Progenitor cell of endocrine pancreas (in vitro differentiated cells): ENCODE measurements at places on chromosomes 2 and 18.

DNA sequence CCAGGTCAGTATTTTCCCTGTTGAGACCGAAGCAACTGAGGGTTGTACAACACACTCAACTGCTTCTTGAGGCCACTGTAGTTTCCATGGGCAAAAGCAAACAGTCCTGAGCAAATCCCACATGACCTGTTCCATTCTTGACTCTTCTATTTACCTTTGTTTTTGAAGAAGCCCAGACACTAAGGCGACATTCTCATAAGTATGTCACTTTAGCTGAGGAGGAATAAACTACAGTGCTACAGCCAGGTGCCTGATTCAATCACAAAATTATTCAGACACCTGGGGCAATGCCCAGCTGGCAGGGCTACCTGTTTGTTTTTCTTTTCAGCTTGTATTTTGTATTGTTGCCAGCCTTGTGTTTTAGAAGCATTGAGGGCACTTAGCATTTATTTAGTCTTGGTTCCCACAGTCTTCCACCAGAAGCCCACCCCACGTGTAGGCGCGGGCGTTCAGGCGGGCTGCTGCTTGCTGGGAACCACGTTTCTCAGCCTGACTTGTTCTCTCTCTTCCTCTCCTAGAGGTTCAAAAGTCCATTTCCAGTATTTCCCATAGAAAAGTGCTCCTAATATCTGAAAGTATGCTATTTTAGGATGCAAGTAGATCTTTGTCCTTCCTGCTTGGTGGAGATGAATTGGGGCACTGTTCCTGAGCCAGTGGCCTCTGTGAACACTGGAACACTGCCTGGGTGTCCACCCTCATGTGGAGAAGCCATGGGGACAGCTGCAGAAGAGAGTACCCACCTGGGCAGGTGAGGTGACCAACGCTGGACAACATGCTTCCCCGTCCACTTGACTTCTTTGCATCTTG, 99.0 kb upstream of the COPS8 start:
- DNase-seq: no peak

GRCh38 chr18:10518595-10519255, 7.1 kb upstream of the NAPG start:
- no peak for DNase-seq

DNA sequence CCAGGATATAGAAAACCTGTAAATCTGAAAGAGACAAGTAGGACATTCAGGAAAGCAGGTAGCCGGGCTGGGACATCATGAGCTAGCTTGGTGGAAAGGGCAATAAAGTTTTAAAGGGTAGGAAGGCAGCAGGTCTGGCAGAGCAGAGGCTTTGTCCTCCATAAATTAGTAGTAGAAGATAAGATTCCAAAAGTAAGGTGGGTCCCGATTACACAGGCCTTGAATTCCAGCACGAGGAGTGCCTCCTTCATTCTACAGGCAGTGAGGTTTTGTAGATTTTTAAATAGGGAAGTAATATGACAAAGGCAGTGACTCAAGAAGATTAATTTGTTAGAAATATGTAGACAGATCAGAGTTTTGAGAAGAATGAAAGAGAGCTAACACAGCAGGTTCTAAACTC, 160.7 kb downstream of the DTNB start:
- no peak for DNase-seq

DNA sequence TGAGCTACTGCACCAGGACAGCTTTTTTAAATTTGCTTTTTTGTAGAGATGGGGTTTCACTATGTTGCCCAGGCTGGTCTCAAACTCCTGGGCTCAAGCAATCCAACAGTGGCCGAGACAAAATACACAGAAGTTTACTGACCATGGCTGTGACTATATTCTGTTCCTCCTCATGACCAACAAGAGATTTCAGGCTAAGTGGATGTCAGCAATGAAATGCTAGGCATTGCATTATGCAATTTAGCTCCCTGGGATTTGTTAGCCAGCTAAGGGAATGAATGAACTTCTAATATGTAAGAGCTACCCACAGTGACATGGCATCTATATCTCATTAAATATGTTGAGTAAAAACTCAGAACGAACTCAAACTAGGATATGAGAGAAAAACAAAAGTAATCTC, 81.9 kb upstream of the MBOAT2 start:
- DNase-seq: no peak

DNA sequence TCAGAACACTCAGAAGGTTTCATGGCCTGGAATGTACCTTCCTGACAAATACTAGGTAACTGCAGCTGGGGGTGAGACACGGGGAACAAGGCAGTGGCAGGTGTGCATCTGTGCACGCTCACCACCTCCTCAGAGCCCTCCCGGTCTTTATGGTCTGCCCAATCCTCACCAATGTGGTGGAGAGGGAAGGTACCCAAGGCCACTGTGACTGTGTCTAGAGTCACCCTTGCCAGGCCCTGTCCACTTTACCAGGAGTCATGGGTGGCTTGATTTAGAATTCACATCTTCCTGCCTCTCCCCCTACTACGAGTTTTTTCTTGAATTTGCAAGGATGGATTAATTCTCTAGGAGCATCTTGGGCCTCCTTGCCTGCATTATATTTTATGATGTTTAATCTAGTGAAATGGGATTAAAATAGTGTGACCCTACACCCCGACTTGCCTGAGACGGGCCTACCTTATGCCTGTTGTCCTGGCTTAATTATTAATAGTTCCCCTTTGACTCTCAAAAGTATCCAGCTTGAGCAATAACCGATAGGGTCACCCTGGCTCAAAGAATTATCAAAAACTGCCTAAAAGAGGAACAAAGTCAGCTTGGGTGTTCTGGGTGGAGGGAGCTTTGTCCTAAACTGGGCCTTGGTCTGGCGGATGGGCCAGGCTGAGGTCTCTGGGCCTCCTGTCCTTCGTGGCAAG, 56.5 kb downstream of the ACAA2 start:
- no peak for DNase-seq

GRCh38 chr18:26356045-26356785, 130.0 kb downstream of the TAF4B start:
- DNase-seq: no peak

- DNase-seq: no peak
Measured at GRCh38 chr18:47280121-47280520, 28.7 kb upstream of the SKOR2 start.
